ENCODE measurements at places on chromosomes 3 and 15. TPM values are rescaled to one million over a fixed set of nuclear protein-coding genes. Genes with fewer than 3 reads are reported as not detected.
A peak's percentile ranks its signal among the peaks of the same experiment; 100 is the strongest.

GRCh38 chr15:77013776-77014131 lies 18.8 kb downstream of the PSTPIP1 start:
- no peak overlapping the region for H3K4me3 ChIP-seq
- H3K27me3 ChIP-seq: peaks cover 26% of the 10 kb centered on the region
- H3K4me1 ChIP-seq: no peaks in the 10 kb centered on the region

- H3K27ac ChIP-seq: no peak overlapping the region
- no peaks in the 10 kb centered on the region for H3K27me3 ChIP-seq
- peaks cover 9% of the 10 kb centered on the region for H3K36me3 ChIP-seq
- no peak overlapping the region for H3K4me3 ChIP-seq
These were observed 58.1 kb downstream of the XXYLT1 start for GRCh38 chr3:195212749-195213375.

TLR9 gene
- not detected for total RNA-seq

GRCh38 chr3:49667701-49668413 lies 6.3 kb upstream of the APEH start:
- no peak overlapping the region for H3K27ac ChIP-seq
- H3K36me3 ChIP-seq: no peaks in the 10 kb centered on the region
- H3K4me3 ChIP-seq: no peak overlapping the region
- no peak for DNase-seq

GRCh38 chr3:152857082-152857481 lies 22.2 kb downstream of the P2RY1 start:
- no peak for DNase-seq
- H3K27me3 ChIP-seq: no peaks in the 10 kb centered on the region
- no peaks in the 10 kb centered on the region for H3K4me1 ChIP-seq
- H3K27ac ChIP-seq: no peak overlapping the region
- H3K4me3 ChIP-seq: no peak overlapping the region
- H3K36me3 ChIP-seq: no peaks in the 10 kb centered on the region

GRCh38 chr3:72245183-72245811 lies 460.3 kb upstream of the PROK2 start:
- DNase-seq: no peak
- no peak overlapping the region for H3K4me3 ChIP-seq
- no peak overlapping the region for H3K27ac ChIP-seq
- H3K4me1 ChIP-seq: no peaks in the 10 kb centered on the region

MUC13 gene
- total RNA-seq: not detected

DNA sequence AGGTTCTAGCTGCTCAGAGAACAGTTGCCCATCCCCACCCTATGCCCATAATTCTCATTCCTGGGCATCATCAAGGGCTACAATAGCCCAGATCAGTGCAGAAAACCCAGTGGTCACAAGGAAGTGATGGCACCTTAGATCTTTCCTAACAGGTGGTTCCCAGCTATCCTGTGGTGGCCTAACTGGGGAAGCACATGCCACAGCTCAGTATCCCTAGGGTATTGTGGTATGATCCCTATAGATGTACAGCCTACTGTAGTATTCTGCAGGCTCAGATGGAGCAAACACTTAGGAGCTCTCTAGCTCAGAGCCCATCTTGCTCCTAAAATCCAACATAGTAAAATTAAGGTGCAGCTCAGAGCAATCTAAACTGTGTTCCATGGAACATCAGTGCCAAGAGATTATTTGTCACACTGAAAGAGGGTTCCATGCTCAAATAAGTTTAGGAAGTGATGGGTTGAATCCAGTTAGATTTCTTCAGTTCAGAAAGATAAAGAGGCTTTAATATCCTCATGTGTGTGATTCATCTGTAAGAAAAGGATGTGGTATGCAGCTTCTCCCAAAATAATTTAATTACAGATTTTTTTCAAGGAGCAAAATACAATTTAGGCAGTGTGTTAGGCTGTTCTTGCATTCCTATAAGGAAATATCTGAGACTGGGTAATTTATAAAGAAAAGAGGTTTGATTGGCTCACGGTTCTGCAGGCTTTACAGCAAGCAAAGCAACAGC lies 4.4 kb downstream of the A4GNT start:
- H3K4me1 ChIP-seq: peaks cover 26% of the 10 kb centered on the region
- DNase-seq: no peak
- peaks cover 3% of the 10 kb centered on the region for H3K27me3 ChIP-seq
- H3K4me3 ChIP-seq: no peak overlapping the region

GRCh38 chr15:62057341-62057980 lies 2.8 kb downstream of the VPS13C start:
- H3K4me1 ChIP-seq: peaks cover 23% of the 10 kb centered on the region
- peaks cover 5% of the 10 kb centered on the region for H3K36me3 ChIP-seq
- DNase-seq: no peak
- no peak overlapping the region for H3K27ac ChIP-seq

DNA sequence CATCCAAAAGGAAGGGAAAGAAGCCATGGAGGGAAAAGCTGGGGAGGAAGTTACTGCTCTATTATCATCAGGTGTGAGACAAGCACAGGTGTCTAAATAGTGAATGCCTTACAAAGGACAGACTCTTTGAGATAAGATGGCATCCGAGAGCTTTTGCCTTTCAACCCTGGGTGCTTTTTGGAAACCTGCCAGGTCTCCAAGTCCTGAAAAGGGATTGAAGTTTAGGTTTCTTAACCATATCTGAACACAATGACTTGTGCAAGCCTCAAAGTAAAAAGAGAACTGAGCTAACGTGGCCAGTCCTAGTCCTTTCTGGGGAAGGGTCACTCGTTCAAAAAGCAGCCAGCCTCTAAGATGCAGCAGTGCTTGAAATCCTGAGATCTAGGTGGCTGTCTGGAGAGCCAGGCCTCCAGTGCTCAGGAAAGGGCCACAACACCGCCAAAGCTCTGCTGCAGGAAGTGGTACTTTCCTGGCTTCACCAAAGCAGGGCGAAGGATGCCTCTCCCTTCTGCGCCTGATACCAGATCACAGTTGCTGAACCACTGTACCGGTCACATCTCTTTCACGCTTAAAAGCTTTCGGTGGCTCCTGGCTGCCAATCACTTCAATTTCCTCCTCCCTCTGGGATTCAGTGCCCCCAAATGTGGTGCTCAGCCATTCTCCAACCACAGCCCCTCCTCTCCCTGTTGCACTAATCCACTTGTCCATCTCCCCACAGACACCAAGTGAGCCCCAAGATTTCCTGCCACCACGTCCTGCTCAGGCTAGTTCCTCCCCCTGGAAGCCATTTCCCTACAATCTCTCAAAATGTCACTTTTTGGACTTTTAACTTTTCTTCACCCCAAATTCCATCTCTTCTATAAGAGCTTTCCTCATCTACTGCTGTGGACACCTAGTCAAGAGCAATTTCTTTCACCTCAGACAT lies 104.1 kb upstream of the LPP start:
- H3K27ac ChIP-seq: no peak overlapping the region
- DNase-seq: no peak
- no peak overlapping the region for H3K4me3 ChIP-seq
- no peaks in the 10 kb centered on the region for H3K36me3 ChIP-seq
- peaks cover 54% of the 10 kb centered on the region for H3K4me1 ChIP-seq
- no peaks in the 10 kb centered on the region for H3K27me3 ChIP-seq

- H3K27me3 ChIP-seq: no peaks in the 10 kb centered on the region
- H3K4me1 ChIP-seq: no peaks in the 10 kb centered on the region
- no peaks in the 10 kb centered on the region for H3K36me3 ChIP-seq
- no peak overlapping the region for H3K4me3 ChIP-seq
- no peak for DNase-seq
- H3K27ac ChIP-seq: no peak overlapping the region
These were observed 74.7 kb upstream of the CNTN4 start for GRCh38 chr3:2023959-2024358.

- peak overlapping the region; percentile 92 for H3K4me3 ChIP-seq
- H3K27ac ChIP-seq: peak overlapping the region; percentile 81
- H3K4me1 ChIP-seq: peaks cover 24% of the 10 kb centered on the region
- peak; percentile 85 for DNase-seq
- peaks cover 4% of the 10 kb centered on the region for H3K27me3 ChIP-seq
These were observed 35.9 kb downstream of the HMCES start for GRCh38 chr3:129314386-129315222.

DNA sequence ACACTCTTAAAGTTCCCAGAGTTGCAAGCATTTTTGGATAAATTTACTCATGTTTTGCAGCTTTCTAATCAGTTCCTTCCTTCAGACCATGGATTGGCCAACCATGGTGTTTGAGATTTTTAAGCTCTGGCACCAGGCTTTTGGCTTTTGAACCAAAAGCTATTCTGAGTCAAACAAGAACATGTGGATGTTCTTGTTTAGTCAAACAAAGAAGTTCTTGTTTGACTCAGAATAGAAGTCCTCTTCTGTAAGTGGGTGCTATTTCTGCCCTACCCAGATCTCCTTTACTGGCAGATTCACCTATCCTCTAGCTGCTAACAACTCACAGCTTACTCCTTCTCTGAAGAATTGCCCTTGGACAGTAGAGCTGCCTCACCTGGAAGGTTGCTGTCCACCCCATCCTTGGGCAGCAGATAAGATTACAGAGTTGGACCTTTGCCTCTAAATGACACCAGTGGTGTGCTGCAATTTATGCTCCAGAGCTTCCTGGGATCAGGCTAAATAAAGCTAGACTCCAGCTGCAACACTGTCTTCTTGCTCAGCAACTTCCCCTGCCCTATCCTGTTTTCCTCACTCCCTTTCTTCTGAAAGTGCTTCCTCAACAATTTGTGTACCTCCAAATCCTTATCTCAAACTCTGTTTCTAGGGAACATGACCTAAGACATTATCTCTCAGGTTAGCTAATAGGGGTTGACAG lies 65.6 kb downstream of the COL6A6 start:
- no peak overlapping the region for H3K27ac ChIP-seq
- H3K4me3 ChIP-seq: no peak overlapping the region
- H3K36me3 ChIP-seq: no peaks in the 10 kb centered on the region
- no peak for DNase-seq
- H3K27me3 ChIP-seq: no peaks in the 10 kb centered on the region

SCN5A gene
- not detected for total RNA-seq

DNA sequence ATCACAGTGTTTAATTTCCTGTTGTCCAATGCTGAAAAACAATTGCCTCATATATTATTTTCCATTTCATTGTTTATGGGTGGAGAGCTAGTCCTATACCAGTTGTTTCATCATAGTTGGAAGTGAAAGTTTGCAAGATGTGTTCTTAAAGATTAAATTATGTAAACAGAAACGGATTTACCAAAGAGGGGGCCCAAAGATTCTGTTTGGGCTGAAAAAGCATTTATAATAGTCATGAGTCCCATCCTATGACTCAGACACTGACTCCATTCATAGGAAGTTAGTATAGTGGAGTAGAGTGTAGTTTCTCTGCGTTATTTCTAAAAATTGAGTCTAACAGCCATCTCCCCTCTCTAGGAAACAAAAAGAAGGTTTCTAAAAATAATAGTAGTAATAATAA lies 24.3 kb downstream of the NFKBIZ start:
- no peaks in the 10 kb centered on the region for H3K36me3 ChIP-seq
- H3K4me1 ChIP-seq: peaks cover 41% of the 10 kb centered on the region
- peak; percentile 55 for DNase-seq

GRCh38 chr3:156812521-156813335 lies 13.4 kb upstream of the LEKR1 start:
- H3K4me1 ChIP-seq: peaks cover 69% of the 10 kb centered on the region
- H3K27me3 ChIP-seq: peaks cover 4% of the 10 kb centered on the region
- no peak overlapping the region for H3K4me3 ChIP-seq
- peak overlapping the region; percentile 51 for H3K27ac ChIP-seq

- H3K27ac ChIP-seq: no peak overlapping the region
- no peak for DNase-seq
- H3K4me3 ChIP-seq: no peak overlapping the region
These were observed 67.6 kb upstream of the RAP2B start for GRCh38 chr3:153094386-153094785.

DNA sequence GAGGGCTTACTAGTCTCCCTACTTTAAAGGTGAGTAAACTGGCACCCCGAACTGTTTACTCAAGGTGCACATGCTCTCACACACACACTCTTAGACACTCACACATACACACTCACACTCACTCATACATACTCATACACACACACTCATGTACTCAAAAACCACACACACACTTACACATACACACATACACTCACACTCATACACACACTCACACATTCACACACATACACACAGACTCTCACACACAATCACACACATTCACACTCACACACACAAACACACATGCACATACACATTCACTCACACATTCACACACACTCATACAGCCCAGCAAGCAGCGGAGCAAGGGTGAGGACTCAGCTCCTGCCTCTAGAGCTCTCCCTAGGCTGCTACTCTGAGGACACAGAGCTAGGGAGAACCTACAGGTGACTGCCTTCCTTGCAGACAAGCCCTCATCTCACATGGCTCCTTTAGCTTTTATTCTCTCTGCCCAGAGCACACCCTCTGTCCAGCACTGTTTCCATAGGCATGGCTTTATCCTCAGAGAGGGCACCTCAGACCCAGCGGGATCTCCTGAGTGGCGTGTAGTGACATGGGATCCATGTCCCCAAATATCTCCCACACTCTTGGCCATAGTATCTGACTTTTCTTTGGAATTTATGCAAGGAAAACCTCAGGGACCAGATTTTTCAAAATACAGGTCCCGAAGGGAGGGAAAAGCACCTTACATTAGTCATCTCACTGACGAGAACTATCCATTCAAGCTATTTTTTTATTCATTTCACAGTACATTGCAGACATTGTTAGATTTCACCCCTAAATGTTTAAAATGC lies 26.2 kb upstream of the ATG7 start:
- H3K4me3 ChIP-seq: no peak overlapping the region
- peaks cover 32% of the 10 kb centered on the region for H3K4me1 ChIP-seq
- no peaks in the 10 kb centered on the region for H3K27me3 ChIP-seq
- H3K36me3 ChIP-seq: peaks cover 19% of the 10 kb centered on the region
- no peak overlapping the region for H3K27ac ChIP-seq

Measured in HFFc6 (cell line).